ENCODE measurements at places on chromosomes 7 and 10. TPM values are rescaled to one million over a fixed set of nuclear protein-coding genes. Genes with fewer than 3 reads are reported as not detected.

Gene ARHGEF5
- total RNA-seq: 7.9 TPM

Gene GHITM
- 75.1 TPM for total RNA-seq

Gene PRSS37
- not detected for total RNA-seq

- DNase-seq: no peak
Measured at GRCh38 chr7:156656598-156656997, 16.0 kb downstream of the RNF32 start.

Gene SUN3
- total RNA-seq: not detected

GRCh38 chr10:90977855-90978486, 57.1 kb upstream of the ANKRD1 start:
- no peak for DNase-seq

DNA sequence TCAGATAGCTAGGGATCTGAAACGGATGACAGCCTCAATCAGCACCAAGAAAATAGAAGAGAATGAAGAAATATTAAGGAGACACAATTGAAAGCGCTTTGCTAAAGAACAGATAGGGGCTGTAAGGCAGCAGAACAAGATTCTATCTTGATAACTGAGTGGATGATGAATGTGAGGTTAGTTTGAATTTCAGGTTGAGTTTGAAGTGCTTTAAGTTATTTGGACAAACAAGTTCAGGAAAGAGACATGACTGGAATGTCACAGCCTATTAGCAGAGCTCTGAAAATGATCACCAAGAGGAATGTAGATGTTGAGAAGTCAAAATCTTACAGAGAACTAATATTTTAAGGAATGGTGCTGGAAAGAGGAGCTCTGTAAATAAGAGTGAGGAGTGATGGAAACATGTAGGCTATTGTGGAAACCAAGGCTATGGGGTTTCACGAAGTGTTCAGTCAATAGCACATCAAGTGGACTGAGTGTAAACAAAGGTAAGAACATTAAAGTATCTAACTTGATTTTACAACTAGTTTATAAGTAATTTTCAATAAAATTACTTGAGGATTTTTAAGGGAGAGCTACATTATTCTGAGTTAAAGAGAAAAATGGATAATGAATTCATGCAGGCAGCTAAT, 61.6 kb downstream of the MEST start:
- DNase-seq: no peak

- DNase-seq: peak; percentile 56
Measured at GRCh38 chr7:24715661-24716479, 41.4 kb downstream of the GSDME start.
